ENCODE measurements at places on chromosomes 1 and 21.

DNA sequence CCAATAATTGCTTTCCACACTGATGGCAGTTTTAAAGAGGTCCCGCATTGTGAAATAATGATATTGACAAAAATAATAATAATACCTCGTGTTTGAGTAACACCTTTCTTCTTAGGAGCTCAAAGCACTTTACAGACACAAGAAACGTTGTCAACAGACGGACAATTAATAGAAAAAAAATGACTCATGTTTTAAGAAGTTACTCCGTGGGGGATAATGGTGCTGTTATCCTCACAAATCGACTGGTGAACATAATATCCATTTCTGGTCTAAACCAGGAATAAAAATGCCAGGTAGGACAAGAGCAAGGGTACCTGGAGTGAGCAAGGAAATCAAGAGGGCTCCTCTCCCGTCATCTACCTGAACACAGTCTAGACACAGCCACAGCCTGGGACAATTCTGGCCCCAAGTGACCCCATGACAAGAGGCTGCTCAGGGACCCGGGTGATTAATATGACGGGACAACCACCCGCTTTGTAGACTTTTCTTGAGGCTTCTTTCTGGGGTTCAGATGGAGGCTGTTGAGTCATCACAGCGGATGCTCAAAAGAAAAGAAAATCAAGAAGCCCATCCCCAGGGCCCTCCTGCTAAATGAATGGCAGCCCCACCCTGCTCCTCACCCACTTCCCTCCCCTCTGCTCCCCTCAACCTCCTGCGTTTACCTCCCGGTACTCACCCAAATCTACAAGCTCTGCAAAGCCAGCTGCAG, 146.2 kb upstream of the IRF2BP2 start:
- DNase-seq: no peak

DNA sequence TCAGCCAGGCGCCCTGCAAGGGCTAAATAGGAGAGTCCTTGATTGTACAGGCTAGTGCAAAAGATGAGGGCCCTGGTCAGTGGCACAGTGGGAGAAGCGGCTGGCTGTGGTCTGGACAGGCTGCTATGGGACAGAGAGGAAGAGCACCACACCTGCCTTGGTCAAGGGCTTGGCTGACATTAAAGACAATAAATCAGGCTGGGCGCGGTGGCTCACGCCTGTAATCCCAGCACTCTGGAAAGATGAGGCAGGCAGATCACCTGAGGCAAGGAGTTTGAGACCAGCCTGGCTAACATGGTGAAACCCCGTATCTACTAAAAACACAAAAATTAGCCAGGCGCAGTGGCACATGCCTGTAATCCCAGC, 62.9 kb downstream of the NID1 start:
- no peak for DNase-seq

- DNase-seq: no peak
Measured at GRCh38 chr1:110736900-110737605, 62.3 kb upstream of the KCNA3 start.

- no peak for DNase-seq
Measured at GRCh38 chr21:35037384-35037765, 11.7 kb downstream of the RUNX1 start.

GRCh38 chr1:169484101-169484500, 1.6 kb downstream of the SLC19A2 start:
- DNase-seq: no peak

GRCh38 chr1:50491142-50491541, 67.9 kb upstream of the DMRTA2 start:
- DNase-seq: no peak

DNA sequence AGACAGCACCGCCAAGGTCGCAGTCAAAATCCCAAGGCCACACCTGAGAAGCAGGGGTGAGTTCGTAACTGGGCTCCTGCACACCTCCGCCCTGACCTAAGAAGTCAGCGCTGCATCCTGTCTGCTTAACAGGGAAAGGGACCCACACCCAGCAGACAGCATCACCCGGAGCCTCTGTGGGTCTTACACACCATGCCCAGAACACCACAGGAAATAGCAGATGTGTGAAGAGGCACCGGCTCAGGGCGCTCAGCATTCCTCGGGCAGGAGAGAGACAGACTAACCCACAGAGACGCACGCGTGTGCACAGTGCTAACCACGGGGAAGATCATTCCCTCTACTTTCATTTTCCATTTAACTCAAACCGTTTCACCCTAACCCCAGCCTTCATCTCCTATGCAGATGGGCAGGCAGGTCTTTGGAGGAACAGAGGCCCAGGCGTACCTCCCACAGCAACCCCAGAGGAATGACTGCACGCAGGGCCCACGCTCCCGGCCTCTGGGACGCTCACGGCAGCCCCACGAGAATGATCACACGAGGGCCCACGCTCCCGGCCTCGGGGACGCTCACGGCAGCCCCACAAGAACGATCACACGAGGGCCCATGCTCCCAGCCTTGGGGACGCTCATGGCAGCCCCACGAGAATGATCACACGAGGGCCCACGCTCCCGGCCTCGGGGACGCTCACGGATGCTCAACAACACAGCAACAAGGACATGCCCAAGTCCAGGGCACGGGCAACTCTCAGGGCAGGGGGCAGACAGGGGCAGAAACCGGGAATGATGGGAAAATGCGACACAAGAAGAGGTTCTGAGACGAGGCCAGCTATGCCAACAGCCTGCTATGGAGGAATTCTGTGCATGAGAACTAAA, 20.9 kb downstream of the POFUT2 start:
- no peak for DNase-seq

- no peak for DNase-seq
Measured at GRCh38 chr1:67850151-67850551, 16.9 kb upstream of the GNG12 start.

GRCh38 chr1:35475356-35475755, 81.8 kb downstream of the KIAA0319L start:
- DNase-seq: no peak

- no peak for DNase-seq
Measured at GRCh38 chr1:211089536-211089935, 44.4 kb downstream of the KCNH1 start.

- no peak for DNase-seq
Measured at GRCh38 chr1:108152782-108153222, 47.3 kb downstream of the SLC25A24 start.

- no peak for DNase-seq
Measured at GRCh38 chr1:8047686-8048445, 21.8 kb upstream of the ERRFI1 start.

DNA sequence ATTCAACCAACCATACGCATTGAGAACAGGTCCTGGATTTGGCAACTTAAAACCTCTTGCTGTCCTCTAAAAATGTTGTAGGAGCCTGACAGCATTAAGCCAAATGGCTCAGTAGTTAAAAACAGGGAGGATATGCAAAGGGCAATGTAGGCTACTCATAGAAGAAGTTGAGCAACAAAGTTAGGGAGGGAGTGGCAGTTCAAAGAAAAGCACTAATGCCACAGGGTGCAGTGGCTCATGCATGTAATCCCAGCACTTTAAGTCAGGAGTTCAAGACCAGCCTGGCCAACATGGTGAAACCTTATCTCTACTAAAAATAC, 92.9 kb upstream of the ERG start:
- no peak for DNase-seq

DNA sequence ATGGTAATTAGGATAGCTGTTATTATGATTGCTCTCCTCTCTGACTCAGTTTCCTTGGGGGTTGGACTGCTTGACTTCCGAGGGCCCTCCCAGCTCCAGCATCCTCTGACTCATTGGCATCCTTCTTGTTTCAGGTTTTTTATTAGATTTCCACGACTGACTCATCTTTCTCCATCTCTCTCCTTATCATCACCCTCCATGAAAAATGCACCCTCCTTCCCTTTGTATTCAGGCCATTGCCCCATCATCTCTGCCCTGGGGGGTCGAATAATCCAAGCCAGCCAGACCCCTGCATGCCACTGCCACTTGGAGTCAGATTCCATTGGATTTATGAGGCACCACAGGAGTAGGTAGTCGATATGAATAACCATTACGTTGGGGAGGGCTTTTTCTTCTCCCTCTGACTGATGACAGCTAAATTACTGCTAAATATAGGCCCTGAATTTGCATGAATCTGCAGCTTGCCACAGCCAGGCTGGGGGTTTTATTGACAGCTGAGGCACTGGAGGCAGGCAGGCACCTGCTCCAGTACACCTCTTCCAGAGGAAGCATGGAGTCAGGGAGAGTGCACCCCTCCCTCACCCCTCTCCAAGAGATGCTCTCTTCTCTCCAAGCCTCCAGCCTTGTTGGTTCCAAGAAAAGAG, 91.7 kb downstream of the C1orf94 start:
- DNase-seq: no peak

GRCh38 chr1:50246869-50247268, 138.1 kb downstream of the ELAVL4 start:
- no peak for DNase-seq

DNA sequence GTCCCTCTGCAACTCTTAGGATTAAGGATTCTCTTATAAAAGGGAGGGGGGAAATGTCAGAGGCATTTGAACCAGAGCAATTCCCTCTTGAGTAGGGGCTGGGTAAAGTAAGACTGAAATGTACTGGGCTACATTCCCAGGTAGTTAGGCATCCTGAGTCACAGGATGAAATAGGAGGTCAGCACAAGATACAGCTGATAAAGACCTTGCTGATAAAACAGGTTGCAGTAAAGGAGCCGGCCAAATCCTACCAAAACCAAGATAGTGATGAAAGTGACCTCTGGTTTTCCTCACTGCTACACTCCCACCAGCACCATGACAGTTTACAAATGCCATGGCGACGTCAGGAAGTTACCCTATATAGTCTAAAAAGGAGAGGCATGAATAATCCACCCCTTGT, 14.3 kb upstream of the COX20 start:
- no peak for DNase-seq

DNA sequence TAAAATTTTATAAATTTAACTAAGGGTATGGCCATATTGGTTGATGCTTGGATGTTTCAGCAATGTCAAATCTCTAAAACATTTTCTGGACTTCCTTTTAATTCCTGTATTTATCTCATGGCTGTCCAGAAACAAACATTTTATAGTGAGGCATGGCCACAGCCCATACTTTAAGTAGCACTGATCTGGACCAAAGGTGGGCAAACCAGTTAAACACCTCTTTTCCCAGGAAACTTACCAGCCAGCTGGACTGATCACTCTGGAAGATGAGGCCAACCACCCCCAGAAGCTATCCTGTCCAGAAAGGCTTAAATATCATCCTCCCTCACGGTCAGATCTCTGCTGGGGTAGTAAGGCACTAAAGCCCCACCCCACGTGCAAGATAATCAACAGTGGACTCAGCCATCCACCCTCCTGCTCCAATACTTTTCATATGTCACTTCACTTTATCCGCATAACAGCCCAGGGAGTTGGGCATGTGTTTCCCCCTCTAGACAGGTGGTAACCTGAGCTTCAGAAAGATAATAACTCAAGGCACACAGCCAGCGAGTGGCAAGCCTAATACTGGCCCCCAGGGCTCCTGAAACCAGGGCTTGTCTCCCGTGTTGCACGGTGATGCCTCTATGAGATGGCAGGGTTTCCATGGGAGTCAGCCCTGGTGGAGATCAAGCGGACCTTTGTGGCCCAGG, 120.5 kb upstream of the NGF start:
- DNase-seq: no peak

GRCh38 chr1:103447471-103447870, 78.0 kb upstream of the RNPC3 start:
- no peak for DNase-seq

All from cerebellar nuclear complex (tissue), 1 donor.